Cardiac muscle cell (in vitro differentiated cells and primary cell): ENCODE measurements at places on chromosomes 16 and 17.

DNA sequence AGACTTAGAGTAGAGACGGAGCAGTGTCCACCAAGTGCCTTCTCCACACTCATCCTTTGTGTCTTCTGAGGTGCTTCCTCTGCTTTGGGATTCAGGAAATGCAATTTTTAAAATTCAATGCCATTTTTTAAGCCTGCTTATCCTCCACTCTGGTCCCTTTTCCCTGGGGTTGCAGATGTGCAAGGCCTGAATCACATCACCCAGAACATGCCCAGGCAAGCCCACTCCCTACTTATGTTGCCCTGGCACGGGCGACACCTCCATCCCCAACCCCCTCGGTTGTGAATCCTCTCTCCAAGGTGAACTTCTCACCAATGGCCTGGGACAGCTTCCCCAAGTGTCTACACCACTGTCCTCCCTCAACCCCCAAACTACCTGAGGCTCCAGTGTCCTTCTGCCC, 116.2 kb downstream of the C17orf67 start:
- DNase-seq, result no peak

- DNase-seq, result no peak
Measured at GRCh38 chr16:82748026-82748425, 121.3 kb downstream of the CDH13 start.

DNA sequence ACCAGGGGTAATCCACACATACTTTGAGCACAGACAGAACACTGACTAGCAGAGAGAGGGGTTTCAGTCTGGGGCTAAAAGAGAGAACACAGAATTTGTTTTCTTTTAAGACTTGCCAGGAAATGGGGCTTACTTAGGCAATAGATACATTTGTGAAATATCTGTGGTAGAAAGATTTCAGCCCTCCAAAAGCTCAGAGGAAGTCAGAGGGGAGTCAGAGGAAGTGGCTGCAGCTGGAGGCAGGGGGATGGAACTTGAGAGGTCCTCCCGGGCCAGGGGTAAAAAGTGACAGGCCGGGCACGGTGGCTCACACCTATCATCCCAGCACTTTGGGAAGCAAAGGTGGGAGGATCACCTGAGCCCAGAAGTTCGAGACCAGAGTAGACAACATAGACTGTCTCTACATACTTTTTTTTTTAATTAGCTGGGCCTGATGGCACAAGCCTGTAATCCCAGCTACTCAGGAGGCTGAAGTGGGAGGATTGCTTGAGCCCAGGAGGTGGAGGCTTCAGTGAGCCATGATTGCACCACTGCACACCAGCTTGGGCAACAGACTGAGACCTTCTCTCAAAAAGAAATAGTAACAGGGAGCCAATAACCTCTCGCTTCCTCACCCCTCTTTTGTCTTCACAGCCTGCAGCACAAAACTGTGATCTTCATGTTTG, 49.9 kb downstream of the NLRC5 start:
- DNase-seq, result peak; percentile 93

GRCh38 chr17:46109603-46110189, 83.5 kb downstream of the KANSL1 start:
- no peak for DNase-seq

DNA sequence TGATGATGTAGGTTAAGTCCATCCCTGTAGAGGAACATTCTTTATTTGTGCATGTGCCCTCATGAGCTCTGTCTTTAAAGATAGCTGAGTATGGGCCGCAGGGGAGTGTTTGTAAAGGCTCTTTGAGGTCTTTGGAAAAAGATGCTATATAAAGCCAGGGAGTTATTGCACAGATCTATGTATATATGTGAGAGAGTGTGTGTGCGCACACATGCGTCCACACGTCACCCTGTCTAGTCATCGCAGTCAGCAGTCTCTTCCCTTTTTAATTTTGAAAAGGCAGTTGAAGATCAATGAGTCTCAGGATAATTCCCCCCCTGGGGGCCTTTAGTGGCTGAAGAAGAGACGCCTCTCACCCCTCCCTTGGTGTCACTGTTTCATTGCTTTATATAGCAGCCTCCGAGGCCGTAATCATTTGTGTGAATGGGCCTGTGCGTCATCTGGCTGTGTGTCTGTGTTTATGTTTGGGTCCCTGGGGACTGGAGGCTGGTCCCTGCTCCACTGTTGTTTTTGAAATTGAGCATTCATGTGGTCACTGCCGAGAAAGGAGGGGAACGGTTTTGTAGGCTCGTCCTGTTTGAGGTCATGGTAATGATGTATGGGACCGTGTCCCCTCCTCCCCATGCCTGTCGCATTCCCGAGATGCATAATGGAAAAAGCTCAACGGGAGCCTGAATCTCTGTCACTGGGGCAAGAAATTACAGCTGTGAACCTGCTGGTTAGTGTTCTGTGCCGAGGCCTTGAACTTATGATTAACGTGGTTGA, 143.9 kb downstream of the SNX29 start:
- peak; percentile 71 for DNase-seq

- DNase-seq, result no peak
Measured at GRCh38 chr17:35448899-35449227, 297 bp upstream of the SLFN13 start.

GRCh38 chr17:6927290-6928126, 68.3 kb upstream of the ALOX12 start:
- DNase-seq, result no peak

DNA sequence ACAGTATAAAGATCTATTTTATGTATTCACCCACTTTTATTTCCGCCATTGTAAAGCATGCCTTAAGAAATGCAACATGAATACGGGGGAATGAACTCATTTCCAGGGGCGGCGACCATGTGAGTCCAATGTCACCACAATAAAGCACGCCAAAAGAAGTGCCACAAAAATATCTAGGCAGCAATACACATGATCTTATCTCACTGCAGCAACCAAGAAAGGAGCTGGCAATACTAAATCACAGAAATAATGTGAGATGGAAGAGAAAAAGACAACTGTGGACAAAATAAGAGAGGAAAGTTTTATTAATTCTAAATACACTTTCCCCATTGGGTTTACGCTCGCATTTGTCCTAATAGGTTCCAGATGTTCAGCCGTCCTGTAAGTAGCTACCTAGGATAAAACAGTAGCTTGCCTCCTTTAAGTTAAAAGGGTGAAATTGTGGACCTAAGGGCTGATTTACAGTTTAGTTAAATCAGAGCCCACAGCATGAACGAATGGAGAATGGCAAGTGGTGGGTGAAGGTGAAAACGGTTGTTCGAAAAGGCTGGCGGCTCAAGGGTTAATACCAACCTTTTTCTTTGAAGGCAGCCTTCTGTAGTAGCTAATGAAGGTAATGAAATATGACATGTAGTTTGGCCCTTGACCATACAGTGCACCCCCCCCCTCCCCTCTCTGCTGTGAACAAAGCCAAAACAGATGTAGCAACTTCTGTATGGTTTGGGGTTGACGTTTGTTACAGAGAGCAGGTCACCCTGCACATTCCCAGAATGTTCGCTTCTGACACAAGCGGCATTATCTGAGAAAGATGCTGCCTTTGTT, 504.2 kb upstream of the PSMD7 start:
- DNase-seq, result no peak

- DNase-seq, result no peak
Measured at GRCh38 chr17:28610376-28610775, 3.6 kb downstream of the RSKR start.

DNA sequence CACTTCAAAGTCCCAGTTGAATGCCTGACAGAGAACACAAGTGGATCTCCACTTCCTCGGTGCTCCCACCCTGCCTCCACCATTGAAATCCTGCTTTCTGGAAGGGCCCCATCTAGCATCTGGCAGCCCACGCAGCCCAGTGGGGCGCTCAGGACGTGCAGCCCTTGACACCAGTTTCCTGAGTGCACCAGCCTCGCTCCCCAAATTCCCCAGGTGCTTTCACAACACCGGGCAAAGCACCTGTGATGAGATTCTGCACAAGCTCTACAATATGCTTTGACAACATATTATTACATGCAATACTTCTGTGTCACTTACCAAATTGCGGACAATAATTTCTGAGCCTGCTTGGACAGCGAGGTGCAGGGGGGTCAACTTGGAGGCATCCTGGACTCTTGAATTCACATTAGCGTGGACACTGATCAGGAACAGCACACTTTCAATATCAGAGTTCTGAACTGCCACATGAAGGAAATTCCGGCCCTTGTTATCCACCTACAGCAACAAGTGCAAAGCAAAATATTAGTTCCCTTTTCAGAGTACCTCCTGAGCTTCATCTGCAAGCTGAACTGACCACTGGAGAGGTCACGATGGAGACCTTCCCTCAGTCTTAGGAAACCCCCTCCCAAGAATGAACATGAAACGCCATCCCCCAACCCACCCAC, 33.9 kb downstream of the CYB5D2 start:
- no peak for DNase-seq

GRCh38 chr16:46882940-46883307, 1.2 kb upstream of the GPT2 start:
- DNase-seq, result no peak
